ENCODE measurements at places on chromosomes 2 and 18. TPM values are rescaled to one million over a fixed set of nuclear protein-coding genes. Genes with fewer than 3 reads are reported as not detected.

DNA sequence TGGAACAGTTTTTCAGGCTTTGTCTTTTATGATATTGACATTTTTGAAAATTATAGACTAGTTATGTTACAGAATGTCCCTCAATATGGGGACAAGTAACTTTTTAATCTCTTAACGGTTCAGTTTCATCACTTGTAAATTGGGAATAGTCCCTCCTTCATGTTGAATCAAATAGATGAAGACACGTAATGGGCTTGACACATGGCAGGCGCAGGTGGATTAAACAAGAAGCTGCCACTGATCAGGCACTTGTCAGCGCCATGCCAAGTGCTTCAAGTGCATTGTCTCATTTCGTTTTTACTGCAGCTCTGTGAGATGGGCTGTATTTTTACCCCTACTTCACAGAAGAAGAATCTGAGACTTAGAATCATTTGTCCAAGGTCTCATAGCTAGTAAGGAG is 9.5 kb upstream of the SMAD4 start:
- no peak for DNase-seq

DNA sequence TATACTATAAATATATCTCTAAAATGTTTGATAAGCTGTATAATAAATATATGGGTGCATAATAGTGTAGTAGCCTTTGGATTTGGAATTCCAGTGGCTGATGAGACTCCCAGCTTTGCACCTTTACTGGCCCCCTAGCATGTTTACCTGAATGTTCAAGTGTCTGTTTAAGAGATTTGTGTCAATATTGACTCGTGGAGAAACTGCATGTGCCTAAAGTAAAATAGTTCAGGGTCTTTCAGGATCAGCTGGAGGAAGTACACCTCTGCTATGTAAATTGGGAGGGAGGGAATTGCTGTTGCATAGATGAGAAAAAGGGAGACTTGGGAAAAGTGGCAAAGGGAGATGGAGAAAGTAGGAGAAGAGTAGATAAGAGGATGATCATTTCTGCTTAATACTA is 23.9 kb downstream of the ME2 start:
- no peak for DNase-seq

- no peak for DNase-seq
Measured at GRCh38 chr2:135208016-135208415, 155.9 kb downstream of the RAB3GAP1 start.

- DNase-seq, result no peak
Measured at GRCh38 chr2:99490623-99491461, 1.0 kb upstream of the REV1 start.

DNA sequence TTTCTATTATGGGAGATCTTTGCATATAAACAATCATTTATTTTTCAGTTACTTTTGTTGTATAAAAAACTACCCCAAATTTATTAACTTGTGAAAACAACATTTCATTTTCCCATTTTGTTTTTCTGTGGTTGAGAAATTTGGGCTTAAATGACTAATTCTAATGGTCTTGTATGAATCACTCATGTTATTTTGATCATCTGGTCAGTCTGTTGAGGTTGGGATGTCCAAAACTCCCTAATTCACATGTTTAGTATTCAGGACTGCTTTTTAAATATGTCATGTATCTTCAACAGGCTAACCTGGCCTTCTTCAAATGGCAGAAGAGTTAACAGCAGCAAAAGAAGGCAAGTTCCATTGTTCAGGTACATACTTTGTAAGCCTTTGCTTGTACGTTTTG is 788.1 kb downstream of the TRIB2 start:
- DNase-seq, result no peak

C2orf81 gene
- 3.2 TPM for total RNA-seq

DNA sequence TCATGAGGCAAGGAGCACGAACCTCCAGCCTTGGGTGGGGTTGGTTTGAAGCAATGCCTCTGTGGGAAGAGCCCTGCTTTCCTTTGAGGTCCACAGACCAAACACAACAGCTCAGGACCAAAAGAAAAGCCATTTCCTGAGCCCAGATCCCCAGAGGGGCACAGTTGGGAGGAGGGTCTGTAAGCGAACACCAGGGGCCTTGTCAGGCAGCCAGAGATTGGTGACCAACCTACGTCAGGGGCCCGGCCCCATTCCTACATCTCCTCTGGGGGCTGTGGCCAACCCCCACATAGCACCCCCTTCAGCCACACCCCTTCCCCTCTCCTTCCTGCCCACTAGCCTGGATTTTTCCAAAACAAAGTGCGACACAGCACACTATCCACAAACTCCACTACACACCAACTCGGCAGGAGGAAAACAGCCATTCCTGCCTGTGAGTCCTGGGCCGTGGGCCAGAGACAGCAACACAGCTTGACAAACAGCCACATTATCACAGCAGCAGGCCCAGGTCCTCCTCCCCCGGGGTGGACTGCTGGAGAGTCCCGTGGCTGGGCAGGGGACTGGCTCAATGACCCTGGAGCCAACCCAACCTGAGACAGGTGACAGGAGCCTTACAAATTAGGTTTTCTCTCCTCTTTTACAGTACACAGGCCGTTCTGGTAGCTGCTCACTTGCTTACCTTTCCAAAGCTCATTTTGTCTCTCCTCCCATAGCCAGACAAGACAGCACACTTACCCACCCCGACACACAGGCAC is 98.8 kb downstream of the TNS1 start:
- no peak for DNase-seq

Data from endodermal cell (in vitro differentiated cells).